ENCODE measurements at places on chromosomes 6 and 20. TPM values are rescaled to one million over a fixed set of nuclear protein-coding genes. Genes with fewer than 3 reads are reported as not detected.

- no peak for DNase-seq
Measured at GRCh38 chr6:33416386-33417127, 1.4 kb downstream of the CUTA start.

DNA sequence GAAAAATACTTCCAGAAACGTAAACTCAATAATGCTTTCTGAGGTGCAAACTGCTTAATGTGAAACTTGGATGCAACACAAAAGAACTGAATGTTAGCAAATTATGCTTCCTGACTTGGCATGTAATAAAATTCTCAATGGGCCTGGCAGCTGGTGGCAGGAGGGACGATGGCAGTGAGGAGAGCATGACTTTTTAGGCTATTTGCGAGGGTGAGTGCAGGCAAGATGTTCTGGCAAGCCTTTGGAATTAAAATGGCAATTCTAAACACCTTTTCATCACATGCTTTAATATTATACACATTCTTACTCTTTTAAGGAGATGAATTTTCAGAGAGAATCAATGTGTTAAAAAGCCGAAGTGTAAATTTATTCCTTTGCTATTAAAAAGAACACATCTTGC lies 224.8 kb upstream of the CDH4 start:
- DNase-seq, result no peak

Gene SPEF1
- 0.75 TPM for total RNA-seq

GRCh38 chr20:20525756-20526155 lies 157.9 kb downstream of the INSM1 start:
- no peak for DNase-seq

DNA sequence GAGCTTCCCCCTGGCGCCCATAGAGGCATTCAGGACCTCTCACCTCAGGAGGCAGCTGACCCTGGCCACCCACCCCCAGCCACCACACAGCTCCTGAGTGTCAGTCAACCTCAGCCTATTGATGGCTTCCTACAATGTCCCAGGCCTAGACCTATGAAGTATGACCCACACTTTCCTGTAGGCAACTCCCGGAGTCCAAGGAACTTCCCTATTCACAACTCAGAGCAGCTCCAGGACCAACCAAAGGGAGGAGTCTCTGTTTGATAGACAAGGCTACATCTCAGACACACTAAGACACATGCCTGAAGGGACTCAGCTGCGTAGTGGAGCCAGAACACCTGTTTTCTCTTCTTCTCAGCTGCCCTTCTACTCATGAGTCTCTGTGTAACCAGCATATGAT lies 169.1 kb downstream of the MAFB start:
- DNase-seq, result no peak

- DNase-seq, result no peak
Measured at GRCh38 chr6:137787016-137787415, 80.0 kb upstream of the TNFAIP3 start.

DNA sequence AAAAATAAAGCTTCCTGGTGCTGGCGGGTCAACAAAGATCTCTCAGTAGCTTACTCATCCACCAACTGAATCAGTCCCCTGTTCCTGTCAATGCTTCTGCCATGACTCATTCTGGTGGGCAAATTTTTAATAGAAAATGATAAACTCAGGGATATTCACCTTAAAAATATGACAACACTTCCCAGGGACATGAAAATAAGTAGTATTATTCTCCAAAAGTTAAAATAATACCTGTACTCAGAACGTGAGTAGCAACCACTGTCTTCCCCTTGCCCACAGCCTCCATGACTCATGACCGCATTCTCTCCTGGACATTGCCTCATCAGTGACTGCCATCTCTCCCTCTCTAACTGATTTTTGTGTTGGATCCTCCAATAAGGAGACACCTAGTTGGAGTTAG lies 552.3 kb downstream of the KIF16B start:
- DNase-seq, result no peak

GRCh38 chr6:7106215-7106751 lies 1.5 kb upstream of the RREB1 start:
- no peak for DNase-seq

Gene SMOC2
- total RNA-seq, result 213 TPM

Gene WFDC12
- not detected for total RNA-seq

GRCh38 chr20:61161726-61162390 lies 90.2 kb upstream of the CDH4 start:
- no peak for DNase-seq

Gene EMILIN3
- total RNA-seq, result 0.63 TPM

- DNase-seq, result peak; percentile 62
Measured at GRCh38 chr6:40999569-40999968, 39.5 kb downstream of the UNC5CL start.

DNA sequence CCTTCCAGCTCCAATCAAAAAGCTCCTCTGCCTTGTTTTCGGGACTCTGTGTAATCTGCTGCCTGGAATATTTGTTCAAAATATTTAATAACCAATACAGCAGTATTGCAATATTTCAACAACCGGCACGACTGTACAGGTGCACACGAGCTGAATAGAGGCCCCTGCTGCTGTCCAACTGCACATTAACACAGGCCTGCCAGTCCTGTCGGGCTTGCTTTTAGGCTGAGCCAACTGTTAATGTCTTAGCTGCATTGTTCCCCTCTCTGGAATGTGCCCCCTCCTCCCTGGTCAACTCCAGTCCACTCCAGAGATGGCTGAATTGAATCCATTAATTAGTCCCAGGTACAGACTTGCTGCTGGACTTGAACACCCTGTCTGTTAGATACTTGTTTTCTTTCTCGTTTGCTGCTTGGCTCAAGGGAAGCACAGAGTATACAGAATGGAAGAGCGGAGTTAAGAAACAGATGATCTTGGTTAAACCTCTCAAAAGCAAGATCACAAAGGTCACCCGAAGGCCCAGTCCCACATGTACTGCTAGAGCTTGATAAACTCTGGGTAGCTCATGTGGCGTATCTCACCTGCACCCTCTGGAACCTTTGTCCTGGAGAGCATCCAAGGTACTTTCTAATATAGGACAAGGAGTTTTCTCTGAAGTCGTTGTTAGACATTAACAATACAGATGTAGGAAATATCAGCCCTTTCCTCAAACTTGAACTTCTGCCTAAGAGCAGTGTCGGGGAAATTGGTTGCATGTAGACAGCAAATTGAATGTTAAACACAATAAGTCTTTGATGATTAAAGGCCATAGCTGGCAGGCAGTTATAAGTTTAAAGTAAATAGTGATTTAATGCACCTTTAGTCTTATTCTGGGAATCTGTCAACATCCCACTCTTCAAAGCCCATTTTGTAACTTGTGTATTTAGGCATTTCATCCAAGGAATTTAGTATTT lies 31.9 kb downstream of the SHLD1 start:
- DNase-seq, result no peak

DNA sequence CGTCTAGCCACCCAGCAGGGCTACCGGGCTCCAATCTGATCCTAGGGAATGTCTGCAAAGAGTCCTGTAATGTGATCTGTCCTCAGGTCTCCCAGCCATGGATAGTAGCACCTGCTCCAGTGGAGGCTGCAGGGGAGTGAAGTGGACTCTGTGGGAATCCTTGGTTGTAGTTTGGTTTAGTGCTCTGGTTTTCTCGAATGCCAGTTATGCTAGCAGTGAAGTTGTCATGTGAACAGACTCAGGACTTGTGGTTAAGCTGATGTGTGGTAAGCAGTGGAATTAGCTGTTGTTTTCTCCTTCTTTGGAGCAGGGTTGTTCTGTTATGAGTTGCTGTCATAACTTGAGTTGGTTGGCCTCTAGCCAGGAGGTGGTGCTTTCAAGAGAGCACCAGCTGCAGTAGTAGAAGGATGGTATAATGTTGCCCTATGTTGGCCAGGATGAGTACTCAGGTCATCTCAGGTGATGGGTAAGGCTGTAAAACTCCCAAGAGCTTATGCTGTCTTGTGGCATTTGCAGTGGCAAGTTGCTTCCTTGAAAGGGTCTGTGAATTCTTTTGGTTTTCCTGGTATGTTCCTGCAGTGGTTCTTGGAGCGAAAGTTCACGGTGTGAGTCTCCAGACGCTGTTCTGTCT lies 390.2 kb downstream of the UTRN start:
- peak; percentile 25 for DNase-seq

DNA sequence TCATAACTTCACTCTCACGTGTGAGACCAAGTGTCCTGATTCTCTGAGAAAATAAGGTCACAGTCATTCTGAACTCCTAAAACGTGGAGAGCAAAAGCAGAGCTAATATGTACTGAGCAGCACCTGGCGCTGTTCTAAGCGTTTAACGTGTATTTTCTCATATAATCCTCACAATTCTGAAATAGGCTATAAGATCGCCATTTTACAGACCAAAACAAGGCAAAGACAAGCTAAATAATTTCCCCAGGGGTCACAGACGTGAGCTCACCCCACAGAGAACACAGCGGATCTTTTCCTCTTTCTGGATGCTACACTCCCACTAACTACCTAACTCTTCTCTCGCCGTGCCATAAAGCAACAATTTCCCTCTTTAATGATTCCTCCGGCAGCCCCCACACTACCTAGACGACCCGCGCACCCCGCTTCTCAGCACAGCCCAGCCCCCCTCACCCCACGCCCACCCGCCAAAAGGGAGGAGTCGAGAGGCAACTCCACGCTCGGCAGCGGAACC lies 636 bp downstream of the SUPT3H start:
- no peak for DNase-seq

- DNase-seq, result no peak
Measured at GRCh38 chr6:71107911-71108420, 151.1 kb upstream of the B3GAT2 start.

Gene SIM1
- total RNA-seq, result not detected

Gene PTPRT
- total RNA-seq, result 45.0 TPM

Gene GGTLC1
- total RNA-seq, result 0.40 TPM

Measured in mucosa of gallbladder (tissue), 1 donor.